ELR (cell line): ENCODE measurements at places on chromosomes 5 and 9.

DNA sequence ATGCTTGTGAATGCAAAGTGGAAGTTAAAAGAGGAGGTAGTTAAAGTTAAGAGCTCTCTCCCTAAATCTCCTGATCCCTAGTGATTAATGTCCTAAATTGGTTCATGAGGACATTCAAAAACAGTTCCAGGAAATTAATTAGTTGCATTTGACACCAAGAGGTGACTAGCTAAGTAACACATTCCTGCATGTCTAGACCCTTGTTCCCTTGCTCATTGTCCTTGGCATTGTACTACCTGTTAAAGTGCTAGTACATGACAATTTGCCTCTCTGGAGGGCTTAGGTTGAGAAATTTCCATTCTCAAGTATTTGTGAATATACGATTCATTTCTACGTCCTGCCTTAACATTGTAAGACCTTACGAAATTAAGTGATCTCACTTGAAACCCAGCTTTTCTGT is 278.6 kb upstream of the CDH10 start:
- no peak for DNase-seq

DNA sequence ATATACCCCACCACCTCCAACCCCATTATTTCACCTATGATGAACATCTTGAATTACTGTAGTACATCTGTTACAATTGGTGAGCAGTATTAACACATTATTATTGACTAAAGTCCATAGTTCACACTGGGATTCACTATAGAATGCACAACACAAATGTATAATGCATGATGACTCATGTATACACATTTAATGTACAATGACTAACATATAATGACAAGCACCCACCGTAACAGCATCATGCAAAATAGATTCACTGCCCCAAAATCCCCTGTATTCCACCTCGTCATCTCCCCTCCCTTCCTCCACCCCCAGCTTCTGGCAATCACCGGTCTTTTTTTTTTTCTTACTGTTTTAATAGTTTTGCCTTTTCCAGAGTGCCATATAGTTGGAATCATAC is 47.1 kb upstream of the NEK6 start:
- peak; percentile 87 for DNase-seq

DNA sequence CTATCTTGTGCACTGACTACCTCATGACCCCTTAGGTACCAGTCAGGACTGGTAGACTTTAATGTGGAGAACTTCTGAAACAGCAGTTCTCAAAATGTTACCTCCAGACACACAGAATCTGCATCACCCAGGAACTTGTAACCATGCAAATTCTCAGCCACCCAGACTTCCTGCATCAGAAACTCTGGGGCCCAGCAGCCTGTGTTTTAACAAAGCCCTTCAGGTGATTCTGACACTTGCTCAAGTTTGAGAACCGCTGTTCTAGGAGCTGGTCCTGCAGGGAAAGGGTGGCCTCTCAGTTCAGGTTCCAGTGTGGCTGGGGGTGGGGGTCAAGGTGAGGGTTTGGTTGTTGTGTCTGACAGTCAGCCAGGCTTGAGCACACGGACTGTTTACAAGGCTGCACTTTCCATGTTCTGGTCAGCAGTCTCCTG is 28.4 kb downstream of the ZFP62 start:
- no peak for DNase-seq

DNA sequence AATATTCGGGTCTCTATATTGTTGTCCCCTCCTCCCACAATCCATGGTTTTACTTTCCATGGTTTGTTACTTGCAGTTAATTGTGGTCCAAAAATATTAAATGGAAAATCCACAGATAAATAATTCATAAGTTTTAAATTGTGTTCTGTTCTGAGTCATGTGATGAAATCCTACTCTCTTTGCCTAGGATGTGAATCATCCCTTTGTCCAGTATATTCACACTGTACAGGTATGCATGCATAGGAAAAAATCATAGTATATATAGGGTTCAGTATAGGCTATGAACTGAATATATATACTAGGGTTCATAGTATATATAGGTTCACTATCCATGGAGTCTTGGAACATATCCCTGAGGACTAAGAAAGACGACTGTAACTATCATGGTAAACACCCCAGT is 19.6 kb downstream of the INSYN2B start:
- DNase-seq = peak; percentile 52

DNA sequence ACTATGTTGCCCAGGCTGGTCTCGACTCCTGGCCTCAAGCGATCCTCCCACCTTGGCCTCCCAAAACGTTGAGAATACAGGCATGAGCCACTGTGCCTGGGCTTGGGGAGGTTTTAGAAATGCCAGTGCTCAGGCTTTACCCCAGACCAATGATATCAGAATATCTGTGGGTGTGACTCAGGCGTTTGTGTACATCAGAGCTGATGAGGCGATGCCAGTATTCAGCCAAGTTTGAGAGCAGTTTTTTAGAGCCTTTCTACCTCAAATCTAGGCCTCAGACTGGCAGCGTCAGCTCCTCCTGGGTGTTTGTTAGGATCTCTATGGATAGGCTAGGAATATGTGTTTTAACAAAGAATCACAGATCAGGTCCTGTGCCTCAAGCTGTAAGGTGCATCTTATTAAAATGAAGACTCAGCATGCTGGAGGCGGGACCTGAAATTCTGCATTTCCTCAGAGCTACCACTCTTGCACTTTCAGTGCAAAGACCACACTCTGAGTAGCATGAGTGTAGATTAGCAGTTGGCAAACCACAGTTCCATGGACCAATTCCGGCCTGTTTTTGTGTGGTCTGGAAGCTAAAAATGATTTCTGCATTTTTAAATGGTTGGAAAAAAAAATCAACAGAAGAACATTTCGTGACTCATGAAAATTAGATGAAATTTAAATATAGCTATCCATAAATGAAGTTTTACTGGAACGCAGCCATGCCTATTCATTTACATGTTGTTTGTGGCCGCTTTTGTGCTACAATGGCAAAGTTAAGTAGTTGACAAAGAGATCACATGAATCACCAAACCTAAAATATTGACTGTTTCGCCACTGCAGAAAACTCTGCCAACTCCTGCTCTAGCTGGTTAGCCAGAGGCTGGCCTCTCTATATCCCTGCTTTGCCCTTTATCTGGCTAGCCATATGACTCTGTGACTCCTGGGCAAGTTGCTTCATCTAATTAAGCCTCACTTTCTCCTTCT is 92.2 kb downstream of the KLF4 start:
- DNase-seq = peak; percentile 18
